GM04503 (cell line): ENCODE measurements at places on chromosomes 12 and 14.

DNA sequence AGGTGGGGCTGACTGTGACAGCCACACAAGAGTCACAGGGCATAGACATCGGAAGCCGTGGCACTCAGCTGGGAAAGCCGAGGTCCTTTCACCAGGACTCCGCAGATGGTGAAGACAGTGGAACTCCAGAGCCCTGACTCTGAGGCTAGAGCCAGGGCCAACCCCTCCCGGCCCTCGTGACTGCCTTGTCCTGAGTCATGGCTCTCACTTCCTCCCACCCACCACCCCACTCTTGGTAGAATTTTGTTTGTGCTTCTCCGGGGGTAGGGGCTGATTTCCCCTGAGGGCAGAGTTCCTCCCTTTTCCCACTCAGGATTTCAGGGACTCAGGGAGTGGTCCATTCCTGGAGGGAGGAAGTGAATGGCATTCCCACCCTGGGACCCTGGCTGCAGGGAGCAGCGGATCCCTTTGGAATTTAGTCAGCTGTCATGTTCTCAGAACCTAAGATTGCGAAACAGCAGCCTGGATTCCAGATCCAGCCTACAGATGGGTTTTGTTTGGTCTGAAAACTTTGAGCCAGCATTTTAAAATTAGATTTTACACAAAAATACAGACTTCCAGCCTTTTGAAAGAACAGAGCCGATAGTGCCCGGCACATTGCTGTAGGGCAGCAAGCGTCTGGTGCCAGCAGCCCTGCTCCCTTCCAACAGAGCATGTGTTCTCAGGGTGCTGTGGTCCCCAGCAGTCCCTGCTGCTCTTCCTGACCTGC is 50.7 kb downstream of the TPCN1 start:
- peak; percentile 58 for DNase-seq

DNA sequence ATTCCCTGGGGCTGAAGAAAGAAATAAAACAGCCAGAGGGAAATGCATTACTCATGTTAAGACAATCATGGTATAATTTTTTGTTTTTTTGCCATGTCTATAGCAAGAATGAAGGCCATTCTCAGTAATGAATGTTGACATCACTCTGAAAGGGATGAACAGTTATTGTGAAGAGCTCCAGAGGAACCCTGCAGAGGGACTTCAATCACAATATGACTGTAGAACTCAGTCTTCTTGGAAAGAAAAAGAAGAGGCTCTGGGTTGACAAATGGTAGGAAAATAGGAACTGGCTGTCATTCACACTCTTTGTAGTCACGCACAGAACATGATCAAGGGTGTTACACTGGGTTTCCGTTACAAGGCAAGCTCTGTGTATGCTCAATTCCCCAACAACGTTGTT is 73.8 kb upstream of the DACT1 start:
- no peak for DNase-seq

- DNase-seq, result no peak
These were observed 515.4 kb downstream of the FUT8 start for GRCh38 chr14:65927931-65928356.

GRCh38 chr14:50679674-50680073 is 11.6 kb upstream of the SAV1 start:
- no peak for DNase-seq

DNA sequence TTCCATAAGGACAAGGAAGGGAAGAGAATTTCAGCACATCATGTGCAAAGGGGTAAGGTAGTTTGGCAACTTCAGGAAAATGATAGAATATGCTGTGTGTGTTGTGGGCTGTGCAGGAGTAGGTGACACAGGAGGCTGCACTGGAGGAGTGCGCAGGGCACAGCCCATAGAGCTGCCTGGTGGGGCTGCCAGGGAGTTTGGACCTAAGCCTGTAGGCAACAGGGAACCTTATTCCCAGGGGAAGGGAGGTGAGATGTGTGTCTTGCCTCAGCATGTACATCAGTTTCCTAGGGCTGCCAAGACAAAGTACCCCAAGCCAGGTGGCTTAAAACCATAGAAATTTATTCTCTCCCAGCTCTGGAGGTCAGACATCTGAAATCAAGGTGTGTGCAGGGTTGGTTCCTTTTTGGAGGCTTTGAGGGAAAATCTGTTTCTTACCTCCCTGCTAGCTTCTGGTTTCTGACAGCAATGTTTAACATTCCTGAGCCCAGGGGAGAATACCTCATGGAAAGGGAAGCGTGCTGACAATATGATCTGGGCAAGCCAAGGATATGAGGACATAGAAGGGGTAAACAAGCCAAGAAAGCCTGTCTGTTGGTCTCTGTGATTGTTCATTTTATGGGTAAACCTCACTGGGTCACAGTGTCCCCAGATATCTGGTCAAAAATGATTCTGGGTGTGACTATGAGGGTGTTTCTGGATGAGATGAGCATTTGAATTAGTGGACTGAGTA is 174.0 kb upstream of the NTF3 start:
- DNase-seq, result no peak

DNA sequence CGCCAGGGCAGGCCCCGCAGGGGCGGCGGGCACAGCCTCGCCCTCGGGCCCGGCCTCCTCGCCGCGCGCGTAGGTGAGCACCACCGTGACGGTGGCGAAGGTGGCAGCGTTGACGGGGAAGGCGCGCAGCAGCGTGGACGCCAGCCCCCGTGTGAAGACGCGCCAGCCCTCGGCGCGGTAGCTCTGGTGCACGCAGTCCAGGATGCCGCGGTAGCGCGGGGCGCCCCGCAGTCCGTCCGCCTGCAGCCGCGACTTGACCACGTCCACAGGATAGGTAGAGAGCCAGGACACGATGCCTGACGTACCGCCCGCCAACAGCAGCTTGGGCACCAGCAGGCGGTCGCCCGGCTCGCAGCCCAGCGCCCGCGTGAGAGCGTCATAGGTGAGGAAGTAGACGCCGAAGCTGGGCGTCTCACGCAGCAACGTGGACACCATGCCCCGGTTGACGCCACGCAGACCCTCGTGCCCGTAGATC is 13.9 kb downstream of the SLC25A29 start:
- no peak for DNase-seq

GRCh38 chr12:106743270-106743988 is 31.1 kb upstream of the RIC8B start:
- DNase-seq, result no peak

DNA sequence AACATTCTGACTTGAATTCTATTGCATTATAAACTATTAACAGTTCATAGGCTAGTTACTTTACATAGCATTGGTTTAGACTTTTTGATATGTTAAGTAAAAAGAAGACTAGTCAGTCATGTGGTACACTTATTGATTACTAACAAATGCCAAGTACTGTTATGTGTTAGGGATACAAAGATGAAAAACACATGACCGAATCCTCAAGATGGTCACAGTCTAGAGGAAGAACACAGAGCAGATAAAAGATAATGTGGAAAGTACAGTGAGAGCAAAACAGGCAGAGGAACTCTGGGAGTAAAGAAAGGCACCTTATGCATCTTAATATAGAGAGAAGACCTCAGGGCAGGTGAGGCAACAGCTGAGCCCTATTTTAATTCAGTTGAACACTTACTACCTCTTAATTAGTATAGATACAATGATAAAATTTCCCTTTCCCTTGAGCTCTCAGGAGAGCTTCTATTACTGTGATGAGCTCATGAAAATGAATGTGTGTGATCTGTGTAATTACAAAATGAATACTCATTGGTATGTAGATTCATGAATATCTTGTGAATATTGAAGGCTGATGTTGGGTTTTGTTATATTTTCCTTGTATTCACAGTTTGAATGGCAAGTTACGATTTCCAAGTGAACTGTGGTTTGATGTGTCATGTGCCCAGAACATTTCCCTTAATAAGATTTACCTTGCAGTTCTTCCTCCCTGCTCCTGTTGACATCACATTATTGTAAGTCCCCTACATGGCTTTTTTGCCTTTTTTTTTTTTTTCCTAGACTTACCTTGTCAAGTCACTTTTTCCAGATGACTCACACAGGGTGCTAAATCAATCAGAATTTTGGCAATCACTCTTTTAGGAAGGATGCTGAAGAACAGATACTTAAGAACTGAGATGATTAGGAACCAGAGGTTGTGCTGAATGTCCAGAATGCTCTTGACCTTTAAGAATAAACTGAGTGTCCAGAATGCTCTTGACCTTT is 29.5 kb upstream of the MSRB3 start:
- DNase-seq, result no peak

DNA sequence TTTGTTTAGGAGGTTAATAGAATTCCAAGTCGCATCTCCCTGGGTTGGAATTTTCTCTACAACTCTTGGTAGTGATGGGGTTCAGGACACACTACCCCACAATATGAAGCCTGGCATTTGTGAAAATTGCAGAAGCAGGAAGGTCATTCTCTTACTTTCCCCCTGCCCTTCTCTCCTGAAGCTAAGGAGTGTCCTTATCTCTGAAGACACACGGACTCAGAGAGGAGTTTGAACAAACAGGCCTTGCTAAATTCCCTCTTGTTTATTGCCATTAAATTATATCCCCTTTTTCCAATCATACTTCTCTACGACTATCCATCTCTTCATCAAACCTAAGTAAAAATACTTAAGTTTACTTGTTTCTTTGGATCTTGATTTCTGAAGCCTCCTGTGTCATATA is 443.0 kb downstream of the RAD51B start:
- no peak for DNase-seq

DNA sequence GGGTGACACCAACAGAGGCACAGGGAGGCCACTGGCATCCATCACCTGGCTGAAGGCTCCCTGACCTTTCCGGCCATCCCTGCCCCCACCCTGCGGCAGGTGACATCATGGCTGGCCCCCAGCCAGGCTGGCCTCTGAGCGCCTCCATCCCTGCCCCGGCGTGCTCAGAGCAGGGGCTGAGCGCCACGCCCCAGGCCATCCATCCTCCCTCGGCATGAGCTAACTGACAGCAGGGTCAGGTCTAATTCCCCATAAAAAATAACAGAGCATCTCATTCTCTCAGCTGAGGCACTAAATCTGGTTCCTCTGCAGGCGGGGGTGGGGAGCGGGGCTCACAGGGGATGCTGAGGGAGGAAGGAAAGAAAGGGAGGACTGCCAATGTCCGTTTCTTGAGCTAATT is 50.7 kb downstream of the PRIMA1 start:
- DNase-seq, result no peak

DNA sequence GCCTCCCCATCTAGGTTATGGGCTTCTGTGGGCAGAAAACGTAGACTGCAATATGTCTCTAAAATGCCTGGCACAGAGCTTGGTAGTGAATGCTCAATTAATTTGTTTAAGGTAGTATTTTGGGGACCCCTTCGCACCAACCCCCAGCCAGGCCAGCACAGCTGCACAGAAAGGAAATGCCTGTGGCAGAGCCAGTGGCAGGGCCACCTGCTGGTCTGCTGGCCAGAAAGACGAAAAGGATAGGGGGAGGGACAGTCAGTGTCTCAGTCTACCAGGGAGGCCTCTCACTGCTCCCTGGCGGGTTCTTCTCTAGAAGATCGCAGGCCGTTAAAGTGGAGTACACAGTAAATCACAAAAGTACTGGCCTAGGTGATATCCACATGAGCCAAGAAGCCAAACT is 3.5 kb downstream of the RAB15 start:
- DNase-seq, result no peak

GRCh38 chr14:69495341-69495921 is 10.9 kb downstream of the PLEKHD1 start:
- DNase-seq, result no peak

DNA sequence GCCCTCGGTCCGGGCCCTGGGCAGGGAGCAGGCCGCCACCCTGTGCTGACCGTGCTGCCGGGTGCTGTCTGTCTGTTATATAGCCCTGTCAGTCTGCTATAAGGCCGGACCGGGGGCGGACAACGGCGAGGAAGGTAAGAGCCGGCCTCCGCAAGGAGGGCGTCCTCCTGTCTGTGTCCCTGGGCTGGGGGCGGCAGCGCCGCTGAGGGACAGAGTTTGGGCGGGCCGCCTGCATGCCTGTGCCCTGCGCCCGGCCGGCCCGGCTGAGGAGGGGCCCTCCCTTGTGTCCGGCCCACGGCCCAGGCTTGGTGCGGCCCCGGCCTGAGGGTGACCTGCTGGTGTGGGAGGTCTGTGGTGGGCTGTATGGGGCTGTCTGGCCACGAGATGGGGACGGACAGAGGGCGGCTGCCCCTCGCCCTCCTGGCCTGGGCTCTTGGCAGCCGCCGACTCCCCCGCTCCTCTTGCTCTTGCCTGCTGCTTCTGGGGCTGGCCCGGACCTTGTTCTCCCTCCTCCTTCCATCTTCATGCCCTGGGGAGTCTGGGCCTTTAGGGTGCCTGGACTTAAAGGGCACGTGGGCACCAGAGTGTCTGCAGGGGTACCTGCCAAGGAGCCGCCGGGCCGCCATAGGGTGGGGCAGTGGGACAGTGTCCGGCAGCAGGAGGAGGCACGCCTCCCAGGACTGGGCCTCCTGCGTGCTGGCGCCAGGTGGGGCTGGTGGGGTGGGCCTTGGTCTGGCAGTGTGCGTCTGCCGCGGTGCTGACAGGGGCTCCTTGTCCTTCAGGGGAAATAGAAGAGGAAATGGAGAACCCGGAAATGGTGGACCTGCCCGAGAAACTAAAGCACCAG is 25.1 kb upstream of the CRIP2 start:
- DNase-seq, result no peak

DNA sequence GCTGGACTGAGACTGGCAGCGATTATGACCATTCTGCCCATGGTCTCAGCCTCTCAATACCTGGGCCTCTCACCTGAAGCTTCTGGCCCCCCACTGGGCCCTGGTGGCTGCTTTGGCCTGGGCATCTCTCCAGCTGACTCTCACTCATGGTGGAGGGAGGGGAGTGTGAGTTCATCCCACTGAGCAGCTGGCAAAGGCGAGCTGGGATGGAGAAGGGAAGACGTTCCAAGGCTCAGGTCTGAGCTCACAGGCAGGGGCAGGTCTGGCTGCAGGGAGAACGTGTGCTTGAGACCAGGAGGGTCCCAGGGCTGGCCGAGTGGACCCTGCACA is 103.5 kb downstream of the TMEM121 start:
- no peak for DNase-seq

DNA sequence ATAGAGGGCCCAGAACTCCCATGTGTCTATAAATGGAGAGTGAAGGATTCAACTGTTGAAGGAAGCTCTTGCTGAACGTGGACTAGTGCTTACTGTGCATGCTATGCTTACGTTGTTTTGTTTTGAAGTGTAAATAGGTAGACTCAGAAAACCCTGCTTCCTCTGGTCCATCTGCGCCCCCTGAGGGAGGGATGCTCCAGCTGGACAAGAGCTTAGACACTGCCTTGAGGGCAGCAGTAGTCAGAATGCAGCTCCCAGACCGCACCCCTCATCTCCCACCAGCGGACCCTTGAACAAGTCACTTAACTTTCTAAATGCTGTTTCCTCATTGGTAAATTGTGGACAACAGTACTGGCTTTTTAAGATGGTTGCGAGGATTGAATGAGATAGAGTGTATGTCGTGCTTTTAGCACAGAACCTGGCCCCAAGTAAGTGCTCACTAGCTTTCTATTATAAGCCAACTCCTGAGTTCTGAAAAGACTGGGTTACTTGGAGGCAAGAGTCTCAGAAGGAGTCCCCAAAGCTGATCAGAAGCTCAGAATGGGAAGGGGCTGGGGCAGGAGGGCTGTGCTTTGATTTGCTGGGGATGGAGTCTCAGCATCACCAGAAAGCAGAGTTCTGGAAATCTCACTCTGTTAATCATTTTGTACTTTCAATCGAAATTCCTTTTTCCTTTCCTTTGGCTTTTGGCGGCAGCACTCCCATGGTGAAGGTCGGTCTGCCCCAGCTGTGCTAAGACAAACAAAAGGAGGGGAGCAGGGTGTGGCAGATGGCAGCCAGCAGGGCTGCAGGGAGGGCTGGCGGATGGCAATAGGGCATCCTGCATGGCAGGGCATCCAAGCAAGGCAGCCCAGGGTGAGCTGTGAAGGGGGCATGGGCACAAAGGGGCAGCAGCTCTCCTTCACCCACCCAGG is 15.6 kb downstream of the AGAP2 start:
- DNase-seq, result no peak
